Activated CD4-positive, alpha-beta memory T cell treated with anti-CD3 and anti-CD28 coated beads for 36 hours (primary cell): ENCODE measurements at places on chromosomes 1 and 21. TPM values are rescaled to one million over a fixed set of nuclear protein-coding genes. Genes with fewer than 3 reads are reported as not detected.
A peak's percentile ranks its signal among the peaks of the same experiment; 100 is the strongest.

DNA sequence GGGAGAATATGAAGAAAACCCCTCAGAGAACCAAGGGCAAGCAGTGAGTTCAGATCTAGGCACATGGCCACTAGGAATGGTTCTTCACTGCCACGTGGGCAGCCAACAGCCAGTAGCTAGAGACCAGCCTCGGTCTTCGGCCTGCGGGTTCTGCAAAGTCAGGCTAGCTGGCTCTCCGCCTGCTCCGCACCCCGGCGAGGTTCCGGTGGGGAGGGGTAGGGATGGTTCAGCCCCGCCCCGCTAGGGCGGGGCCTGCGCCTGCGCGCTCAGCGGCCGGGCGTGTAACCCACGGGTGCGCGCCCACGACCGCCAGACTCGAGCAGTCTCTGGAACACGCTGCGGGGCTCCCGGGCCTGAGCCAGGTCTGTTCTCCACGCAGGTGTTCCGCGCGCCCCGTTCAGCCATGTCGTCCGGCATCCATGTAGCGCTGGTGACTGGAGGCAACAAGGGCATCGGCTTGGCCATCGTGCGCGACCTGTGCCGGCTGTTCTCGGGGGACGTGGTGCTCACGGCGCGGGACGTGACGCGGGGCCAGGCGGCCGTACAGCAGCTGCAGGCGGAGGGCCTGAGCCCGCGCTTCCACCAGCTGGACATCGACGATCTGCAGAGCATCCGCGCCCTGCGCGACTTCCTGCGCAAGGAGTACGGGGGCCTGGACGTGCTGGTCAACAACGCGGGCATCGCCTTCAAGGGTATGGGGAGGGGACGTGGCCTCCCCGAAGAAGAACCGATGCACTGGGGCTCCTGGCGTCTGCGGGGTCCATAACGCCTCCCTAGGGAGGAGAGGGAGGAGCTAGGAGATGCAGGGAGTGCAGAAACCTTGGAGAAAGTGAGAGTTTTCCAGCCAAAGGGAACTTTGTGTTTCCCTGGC lies at the start of gene CBR1:
Gene CBR1, plus strand, starts transcription at position 312 of the 871 bp plus-strand sequence. Its CDS starts 92 bp downstream, at position 404.
- peak; percentile 93 for DNase-seq

GRCh38 chr1:110914676-110915075 lies 41.7 kb downstream of the CD53 start:
- DNase-seq, result no peak

DNA sequence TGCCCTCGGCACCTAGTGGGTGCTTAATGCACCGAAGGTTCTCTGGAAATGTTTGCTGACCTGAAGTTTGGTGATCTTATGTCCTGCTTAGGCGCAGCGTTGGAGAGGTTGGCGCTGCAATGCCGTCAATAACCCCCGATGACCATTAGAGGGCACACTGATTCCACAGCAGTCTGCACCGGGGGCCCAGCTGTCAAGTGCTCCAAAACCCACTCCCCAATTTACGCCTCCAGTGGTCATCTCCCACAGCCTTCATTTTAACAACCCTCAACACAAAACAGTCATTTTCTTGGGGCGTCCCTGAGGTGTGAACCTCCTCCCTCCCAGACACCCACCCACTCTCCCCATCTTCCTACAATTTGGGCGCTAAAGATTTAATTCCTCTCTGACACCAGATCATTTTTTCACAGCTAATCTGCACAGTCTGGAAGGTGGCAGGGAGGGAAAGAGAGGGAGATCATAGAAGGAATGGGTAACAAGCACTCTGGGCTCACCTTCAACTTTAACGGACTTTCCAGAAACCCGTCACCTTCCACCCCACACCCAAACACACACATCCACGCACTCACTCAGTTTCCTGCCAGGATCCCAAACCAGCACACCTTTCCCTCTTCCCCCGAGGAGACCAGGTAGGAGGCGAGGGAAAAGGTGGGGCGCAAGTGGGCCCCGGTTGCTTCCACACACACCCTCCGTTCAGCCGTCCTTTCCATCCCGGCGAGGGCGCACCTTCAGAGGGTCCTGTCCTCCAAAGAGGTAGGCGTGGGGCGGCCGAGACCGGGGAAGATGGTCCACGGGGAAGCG lies 570 bp upstream of the NPR1 start:
- DNase-seq, result peak; percentile 65

The CNR2 gene
- not detected for total RNA-seq

The BSDC1 gene
- 33.2 TPM for total RNA-seq

The GBP7 gene
- total RNA-seq, result not detected

- DNase-seq, result no peak
Measured at GRCh38 chr1:175702079-175702795, 41.2 kb downstream of the TNR start.

DNA sequence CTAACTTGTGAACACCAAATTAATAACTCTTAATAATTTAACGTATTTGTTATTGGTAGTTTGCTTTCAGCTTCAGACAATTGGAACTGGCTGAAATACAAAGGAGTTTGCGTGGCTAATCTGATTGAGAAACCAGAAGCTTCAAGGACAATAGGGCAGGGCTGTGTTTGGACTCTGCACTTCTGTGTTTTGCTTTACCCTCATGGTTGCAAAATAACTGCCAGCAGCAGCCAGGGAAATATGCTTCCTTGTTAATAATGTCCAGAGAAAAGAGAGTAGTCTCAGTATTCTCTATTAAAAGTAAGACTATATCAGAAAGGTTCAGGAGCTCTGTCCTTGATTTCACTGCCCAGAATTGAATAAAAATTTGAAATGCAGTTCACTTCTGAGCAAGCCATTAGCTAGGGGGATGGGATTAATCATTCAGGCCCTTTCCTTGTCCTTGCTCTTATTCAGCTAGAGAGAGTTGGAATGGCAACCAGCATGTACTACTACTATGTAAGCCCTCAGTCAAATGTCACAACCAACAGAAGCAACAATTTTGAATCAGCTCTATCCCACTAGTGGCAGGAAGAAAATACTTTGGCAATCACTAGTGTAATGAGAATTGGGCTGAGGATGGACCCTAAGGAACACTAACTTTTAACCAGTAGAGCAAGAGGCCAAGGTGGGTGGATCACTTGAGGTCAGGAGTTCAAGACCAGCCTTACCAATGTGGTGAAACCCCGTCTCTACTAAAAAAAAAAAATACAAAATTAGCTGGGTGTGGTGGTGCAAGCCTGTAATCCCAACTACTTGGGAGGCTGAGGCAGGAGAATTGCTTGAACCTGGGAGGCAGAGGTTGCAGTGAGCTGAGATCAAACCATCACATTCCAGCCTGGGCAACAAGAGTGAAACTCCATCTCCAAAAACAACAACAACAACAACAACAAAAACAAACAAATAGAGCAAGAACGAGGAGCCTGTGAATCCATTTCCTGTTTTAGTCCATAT lies 76.8 kb downstream of the POU2F1 start:
- no peak for DNase-seq

DNA sequence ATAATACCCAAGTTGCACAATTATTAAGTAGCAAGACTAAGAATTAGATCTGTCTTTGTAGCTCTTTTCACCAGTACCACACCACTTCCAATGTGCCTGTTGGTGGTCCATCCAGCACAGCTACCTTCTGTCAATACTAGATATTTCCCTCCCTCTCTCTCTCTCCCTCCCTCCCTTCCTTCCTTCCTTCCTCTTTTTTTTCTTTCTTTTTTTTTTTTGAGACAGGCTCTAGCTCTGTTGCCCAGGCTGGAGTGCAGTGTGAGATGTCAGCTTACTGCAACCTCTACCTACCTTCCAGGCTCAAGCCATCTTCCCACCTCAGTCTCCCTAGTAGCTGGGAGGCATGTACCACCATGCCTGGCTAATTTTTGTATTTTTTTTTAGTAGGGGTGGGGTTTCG lies 21.1 kb downstream of the KPNA6 start:
- no peak for DNase-seq

The DMRTA2 gene
- not detected for total RNA-seq

DNA sequence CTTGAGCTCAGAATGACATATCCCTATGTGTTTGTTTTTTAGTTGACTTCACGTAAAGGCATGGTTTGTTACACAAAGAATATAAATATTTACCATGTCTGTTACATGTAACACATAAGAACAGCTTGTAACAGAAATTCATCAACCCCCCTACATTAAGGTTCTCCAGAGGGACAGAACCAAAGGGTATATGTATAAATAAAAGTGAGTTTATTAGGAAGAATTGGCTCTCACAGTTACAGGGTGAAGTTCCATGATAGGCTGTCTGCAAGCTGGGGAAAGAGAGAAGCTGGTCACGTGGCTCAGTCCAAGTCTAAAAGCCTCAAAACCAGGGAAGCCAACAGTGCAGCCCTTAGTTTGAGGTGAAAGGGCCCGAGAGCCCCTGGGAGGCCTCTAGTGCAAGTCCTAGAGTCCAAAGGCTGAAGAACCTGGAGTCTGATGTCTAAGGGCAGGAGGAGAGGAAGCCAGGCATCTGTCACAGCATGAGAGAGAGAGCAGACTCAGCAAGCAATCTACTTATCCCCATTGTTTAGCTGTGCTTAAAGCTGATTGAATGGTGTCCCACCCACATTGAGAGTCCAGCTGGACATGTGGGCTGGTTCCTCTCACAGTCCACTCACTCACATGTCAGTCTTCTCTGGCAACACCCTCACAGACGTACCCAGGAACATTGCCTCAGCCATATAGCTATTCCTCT lies 15.8 kb downstream of the THRAP3 start:
- DNase-seq, result no peak

DNA sequence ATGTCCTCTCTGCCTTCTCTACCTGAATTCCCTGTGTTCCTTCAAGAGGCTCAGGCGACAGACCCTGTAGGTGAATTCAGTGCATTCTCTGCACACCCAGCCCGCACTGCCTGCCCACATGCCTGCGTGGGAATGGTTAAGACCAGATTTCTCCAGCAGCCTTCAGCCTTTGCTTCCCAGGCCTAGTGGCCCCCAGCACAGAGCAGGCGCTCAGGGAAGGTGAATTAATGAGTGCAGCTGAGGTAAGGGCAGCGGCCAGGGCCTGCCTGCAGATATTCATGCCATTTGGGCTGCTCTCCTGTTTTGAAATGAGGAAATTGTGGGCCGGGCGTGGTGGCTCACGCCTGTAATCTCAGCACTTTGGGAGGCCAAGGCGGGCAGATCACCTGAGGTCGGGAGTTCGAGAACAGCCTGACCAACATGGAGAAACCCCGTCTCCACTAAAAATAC lies 45.5 kb downstream of the IER5 start:
- DNase-seq, result no peak

GRCh38 chr1:220673921-220674320 lies 16.2 kb upstream of the C1orf115 start:
- no peak for DNase-seq

DNA sequence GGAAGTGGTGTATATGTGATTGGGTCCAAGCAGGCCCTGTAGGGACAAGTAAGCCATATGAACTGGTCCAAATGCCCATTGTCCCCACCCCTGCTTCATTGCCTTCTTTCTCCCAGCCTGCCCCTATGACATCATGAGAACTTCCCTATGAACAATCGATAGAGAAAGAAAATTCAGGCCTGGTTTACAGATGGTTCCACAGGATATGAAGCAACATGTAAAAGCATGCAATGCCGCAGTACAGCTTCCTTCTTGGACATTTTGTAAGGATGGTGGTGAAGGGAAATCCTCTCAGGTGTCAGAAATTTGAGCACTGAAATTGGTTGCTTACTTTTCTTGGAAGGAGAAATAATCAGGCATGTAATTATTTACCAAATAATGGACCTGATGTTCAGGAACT lies 581.7 kb downstream of the MRPL39 start:
- DNase-seq, result no peak
